Suppressor macrophage (primary cell): ENCODE measurements at places on chromosomes 6 and 20.

DNA sequence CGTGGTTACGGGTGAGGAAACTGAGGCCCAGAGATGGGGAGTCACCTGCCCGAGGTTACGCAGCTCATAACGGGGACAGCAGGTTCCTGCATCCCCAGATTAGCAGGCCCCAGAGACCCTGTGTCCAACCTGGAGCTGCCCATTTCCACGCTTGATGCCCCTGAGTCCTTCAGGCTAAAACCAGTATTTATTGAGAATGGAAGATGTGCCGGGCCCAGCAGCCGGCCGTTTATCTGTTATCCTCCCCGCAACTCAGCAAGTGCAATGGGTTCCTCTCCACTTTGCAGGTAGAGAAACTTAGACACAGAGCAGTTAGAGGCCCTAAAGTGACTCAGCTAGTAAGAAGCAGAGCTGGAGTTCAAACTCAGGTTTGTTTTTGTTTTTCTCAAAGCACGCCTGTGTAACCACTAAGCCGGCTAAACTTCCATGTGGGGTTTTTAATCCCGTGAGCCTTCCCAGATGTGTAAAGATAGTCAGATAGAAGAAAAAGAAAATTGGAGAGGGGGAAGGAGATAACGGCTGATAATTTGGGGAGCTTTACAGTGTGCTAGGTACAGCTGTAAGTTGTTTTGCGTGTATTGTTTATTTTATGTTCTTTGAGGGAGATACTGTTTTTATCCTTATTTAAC is 775 bp downstream of the PFDN4 start:
- no peak for DNase-seq

GRCh38 chr6:148157841-148158240 is 184.8 kb upstream of the SASH1 start:
- no peak for DNase-seq

GRCh38 chr20:23245553-23246181 is 104.9 kb upstream of the NXT1 start:
- DNase-seq = peak; percentile 86

- no peak for DNase-seq
Observed at GRCh38 chr20:45404438-45404837, 3.7 kb upstream of the DBNDD2 start.

- DNase-seq = no peak
Observed at GRCh38 chr6:111280445-111280955, 193.2 kb downstream of the SLC16A10 start.

DNA sequence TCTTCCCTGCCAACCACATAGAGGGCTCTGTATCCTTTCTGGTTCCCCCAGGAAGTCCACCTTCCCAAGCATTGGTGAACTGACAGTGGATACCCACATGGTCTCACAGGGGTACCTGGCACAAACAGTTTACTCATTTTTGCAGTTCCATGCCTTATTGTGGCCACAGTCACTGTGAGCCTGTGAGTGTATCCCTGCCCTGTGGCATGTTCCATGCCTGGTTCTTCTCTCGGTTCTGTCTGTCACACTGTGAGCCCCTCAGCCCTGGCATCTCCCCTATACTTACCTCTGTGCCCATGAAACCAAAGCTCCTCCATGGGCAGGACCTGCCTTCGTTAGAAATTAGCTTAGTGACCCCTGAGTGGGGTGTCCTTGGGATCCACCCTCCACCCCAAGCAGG is 107.8 kb downstream of the TOX2 start:
- DNase-seq = no peak

GRCh38 chr20:38985603-38986170 is 23.5 kb downstream of the DHX35 start:
- DNase-seq = no peak

- DNase-seq = peak; percentile 31
Observed at GRCh38 chr6:26660000-26660361, 435 bp upstream of the ZNF322 start.

GRCh38 chr6:22079783-22080182 is 217.1 kb downstream of the PRL start:
- DNase-seq = no peak

GRCh38 chr20:19308146-19308545 is 95.7 kb downstream of the SLC24A3 start:
- DNase-seq = peak; percentile 40

GRCh38 chr6:157120534-157121232 is 202.6 kb downstream of the TMEM242 start:
- DNase-seq = no peak

GRCh38 chr6:2086326-2086965 is 159.0 kb downstream of the GMDS start:
- DNase-seq = no peak

DNA sequence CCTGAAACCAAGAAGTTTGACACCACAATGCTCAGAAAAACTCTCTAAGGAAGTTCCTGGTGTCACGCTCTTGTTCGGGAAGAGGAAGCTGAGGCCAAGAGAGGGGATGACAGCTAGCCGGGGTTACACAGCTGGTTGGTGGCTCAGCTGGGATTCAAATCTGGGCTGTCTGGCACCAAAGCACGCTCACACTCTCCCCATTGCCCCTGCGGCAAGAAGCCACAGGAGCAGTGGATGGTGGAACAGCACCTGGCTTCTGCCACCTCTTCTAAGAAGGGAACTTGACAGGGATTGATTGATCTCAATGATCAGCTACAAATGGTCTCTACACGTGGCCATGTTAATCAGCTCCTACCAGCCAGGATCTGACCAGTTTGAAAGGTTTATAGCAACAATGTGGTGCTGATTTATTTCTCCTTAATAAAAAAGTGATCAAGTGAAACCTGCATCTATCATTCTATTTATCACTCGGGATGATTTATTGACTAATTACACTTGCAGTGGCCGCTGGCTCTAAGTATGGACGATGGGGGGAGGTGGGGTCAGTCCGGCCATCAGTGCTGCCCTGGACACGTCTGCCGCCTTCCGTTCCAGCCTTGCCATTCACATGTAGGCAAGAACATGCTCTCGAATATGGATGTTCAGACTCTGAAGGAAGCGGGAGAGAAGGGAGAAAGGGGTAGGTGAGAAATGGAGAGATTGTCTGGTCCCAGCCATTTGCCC is 71.9 kb upstream of the TOP1 start:
- DNase-seq = peak; percentile 73

GRCh38 chr6:70241031-70241430 is 61.9 kb downstream of the COL9A1 start:
- no peak for DNase-seq

DNA sequence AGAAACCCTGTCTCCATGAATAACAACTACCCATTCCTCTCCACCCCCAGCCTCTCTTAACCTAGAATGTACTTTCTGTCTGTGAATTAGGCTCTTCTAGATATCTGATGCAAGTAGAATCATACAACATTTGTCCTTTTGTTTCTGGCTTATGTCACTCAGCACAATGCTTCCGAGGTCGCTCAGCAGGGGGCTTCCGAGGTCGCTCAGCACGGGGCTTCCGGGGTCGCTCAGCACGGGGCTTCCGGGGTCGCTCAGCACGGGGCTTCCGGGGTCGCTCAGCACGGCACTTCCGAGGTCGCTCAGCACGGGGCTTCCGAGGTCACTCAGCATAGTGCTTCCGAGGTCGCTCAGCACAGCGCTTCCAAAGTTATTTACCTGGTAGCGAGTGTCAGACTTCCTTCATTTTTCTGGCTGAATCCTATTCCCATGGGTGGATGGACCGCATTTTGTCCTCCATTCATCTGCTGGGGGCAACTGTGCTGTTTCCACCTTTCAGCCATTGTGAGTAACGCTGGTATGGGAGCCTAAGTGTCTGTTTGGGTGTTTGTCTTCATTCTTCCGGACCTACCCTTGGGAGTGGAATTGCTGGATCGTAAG is 31.0 kb upstream of the BHLHE23 start:
- no peak for DNase-seq

DNA sequence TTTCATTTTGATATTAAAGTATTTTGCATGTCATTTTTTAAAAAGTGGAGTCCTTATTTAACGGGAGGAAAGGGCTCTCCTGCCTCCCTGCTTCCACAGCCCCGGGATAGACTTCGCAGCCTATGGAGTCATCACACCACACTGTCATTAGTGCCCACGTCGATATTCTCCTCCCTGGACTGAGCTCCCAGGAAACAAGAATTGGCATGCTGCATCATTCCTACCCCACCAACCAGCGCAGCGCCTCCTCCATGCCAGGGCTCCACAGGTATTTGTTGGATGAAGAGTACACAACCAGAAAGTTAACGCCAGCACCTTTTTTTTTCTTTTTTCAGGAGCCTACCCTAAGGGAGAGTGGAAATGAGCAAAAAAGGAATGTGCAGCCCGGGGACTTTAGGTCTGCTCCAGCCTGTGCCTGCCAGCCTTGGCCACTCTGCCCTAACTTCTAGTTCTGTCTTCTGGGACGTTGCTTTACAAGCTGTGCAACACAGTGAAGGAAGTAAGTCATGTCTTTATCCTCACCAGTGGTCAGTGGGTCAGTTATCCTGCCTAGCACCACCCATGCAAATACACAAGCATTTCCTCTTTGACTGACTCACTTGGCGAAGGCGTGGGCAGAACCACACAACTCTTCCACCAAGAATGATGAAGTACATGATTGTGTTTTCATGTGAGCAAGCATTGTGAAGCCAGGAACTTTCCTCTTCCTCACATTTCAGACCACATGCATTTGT is 180.7 kb upstream of the UST start:
- DNase-seq = peak; percentile 92

GRCh38 chr20:10040070-10040975 is 5.5 kb downstream of the ANKEF1 start:
- peak; percentile 61 for DNase-seq
